ENCODE measurements at places on chromosomes 7 and 10.

DNA sequence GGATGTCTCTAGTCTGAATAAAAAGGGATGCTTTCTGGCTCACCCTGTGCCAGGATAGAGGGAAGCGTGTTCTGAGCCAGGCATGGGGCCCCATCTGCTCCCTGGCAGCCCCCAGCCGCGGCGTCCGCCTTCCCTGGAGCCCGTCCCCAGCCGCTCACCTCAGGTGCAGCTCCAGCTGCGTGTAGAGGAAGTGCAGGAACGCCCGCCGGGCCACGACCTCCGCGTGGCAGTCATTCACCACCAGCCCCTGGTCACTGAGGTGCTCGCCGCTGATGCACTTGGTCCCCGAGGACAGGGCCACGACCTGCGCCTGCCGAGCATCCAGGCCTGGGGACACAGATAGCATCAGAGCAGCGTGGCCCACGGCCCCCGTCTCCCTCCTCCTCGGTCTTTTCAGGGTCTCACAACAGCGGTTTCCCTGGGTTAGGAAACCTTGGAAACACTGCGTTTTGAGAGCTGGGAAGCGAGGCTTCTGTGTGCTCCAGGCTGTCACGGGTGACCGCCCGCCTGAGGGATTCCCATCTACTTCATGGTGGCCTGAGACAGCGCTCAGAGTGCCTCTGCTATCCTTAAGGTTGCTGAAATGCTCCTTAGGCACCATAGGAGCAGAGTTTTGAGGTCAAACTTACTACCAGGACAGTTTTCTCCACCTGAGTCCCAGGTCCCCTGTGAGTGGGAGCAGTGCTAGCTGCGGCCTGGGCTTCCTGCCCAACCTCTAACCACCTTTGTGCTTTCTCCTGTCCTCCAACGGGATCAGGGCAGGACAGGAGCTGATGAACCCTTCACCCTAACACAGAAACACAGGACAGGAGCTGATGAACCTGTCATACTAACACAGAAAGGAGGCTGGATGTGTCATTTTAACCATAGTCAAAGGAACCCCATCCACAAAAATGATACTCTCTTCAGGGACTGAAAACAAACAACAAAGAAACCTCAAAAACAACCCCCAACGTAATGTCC is 186.1 kb downstream of the WDR37 start:
- no peak for DNase-seq

GRCh38 chr7:128167042-128167701 is 73.9 kb upstream of the LEP start:
- peak; percentile 68 for DNase-seq

DNA sequence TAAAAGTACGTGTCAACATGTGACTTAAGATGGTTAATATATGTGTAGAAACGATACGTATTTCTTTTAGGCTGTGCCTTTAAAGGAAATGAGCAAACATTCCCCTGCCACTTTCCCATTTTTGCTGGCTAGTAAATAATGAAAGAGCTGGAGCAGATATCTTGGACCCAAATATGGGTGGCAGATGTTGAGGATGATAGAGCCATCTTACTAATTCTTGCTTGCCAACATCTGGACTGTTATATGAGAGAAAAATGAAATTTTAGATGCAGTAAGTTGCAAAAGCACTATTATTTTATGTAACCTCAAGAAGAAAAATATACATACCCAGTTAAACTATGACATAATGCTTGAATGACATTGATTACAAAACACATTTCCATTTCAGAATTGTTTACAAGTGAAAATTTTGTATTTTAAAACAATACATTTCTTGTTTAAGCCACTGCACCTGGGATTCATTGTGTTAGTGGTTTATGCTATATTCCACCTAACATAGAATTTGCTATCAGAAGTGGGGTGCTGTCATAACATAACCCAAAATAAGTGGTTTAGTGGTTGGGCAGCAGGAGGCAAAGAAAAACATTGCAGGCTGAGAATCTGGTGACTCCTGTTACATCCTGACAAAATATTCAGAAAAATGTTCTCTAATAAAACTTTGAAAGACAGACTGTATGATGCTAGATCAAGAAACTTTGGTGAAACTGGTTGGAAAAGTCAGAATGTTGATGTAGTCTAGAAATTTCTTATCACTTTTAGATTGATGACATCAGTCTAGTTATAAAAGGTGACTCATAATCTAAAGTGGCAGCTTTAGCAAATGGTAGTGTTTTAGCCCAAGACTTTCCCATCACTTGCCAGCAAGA is 305.0 kb downstream of the PTEN start:
- DNase-seq: no peak

GRCh38 chr10:90561666-90562065 is 296.2 kb downstream of the HTR7 start:
- DNase-seq: no peak

- DNase-seq: no peak
Observed at GRCh38 chr7:2475678-2476015, 551 bp downstream of the GRIFIN start.

DNA sequence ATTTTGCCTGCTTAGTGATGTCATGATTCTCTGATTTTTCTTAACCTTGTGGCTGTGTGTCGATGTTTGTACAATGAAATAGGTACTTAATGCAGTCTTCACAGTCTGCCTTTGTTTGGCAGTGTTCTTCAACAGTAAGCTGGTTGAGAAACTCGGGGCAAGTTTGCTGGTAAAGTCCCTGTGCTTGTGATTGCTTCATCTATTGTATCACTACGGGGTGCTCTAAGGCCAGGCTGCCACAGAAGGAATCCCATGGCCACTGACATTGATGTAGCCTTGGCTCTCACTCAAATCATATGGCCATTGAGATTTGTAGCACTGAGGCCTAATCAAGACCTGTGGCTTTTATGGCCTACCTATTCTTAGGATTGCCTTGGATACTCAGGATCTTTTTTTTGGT is 33.5 kb upstream of the PRSS37 start:
- peak; percentile 5 for DNase-seq

GRCh38 chr7:152076324-152076821 is 50.9 kb downstream of the GALNT11 start:
- DNase-seq: peak; percentile 47

GRCh38 chr7:142338633-142339501 is 81.0 kb upstream of the PRSS58 start:
- DNase-seq: peak; percentile 86

- DNase-seq: no peak
Observed at GRCh38 chr7:97578225-97578624, 153.7 kb upstream of the TAC1 start.

DNA sequence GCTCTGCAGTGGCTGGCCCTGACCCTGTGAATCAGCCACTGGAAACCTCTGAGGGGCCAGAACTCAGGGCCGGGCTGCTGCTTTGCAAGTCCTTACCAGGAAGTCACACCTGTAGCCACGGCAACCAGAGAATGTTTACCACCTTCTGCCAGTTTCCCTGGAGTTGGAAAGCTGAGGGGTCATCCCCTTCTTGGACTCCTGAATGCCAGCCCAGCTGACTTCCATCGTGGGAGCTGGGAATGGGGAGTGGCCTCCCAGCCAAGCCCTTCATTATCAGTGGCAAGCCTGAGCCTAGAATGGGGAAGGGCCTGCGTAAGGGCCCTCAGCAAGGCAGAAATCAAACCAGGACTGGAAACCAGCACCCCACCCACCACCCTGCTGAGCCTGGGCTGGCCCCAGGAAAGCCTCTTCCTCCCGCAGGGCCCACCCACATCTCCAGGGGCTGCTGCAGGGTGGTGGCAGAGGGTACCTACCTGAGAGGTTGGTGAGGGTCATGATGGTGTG is 6.5 kb upstream of the CRHR2 start:
- peak; percentile 10 for DNase-seq

DNA sequence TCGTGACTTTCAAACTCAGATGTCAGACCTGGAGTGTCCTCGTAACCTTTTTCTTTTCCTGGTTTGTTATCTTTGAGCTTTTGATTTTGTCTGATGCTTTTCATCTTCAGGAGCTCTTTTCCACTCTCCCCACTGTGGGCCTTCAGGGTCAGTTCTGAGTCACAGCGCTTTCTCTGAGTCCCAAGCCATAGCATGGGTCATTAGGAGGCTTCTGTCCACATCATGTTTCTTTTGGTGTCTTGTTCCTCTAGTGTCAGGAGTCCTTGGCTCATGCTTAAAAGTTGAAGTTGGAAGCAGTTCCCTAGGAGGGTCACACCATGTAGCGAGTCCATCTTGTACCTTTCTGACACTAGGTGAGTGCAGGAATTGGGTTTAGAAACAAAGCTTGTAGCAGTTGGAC is 40.3 kb downstream of the DAGLB start:
- no peak for DNase-seq

DNA sequence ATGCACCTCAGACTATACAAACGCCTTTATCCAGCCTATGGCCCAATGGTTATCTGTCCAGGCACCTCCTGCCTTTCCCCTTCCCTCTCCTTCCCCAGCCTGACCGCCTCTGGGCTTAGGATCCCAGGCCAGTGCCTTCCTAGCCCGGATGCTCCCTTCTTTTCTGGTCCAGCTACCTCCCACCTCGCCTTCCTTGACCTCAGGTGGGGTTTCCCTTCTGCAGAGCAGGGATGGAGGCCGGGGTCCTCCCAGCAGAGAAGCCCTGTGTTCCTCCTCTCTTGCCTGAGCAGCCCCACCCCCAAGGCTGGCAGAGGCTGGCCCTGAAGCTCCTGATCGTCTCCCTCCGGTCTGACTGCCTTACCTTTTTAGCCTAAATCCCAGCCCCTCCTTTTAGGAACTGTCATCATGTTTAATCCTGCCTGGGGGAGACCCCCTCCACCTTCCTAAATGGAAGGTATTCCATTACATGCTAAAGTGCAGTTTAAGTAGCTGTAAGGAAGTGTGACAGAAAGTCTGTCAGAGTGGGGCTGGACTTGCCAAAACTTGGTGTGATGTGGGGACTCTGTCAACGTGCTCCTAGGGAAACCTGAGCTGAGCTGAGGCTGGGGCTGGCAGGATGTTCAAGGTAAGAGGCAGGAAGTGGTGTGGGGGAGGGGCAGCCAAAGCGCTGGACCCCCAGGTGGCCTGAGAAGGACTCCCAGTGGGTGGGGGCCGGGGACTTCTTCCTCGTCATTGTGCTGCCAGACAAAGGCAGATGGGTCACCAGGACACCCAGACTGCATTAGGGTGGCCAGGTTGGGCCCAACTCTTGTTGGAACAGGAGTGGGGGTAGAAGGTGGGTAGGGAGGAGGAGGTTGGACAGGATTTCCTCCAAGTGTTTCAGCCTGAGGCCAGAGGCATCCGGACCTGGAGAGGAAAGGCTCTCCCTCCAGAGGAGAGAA is 39.5 kb downstream of the LBX1 start:
- DNase-seq: no peak

DNA sequence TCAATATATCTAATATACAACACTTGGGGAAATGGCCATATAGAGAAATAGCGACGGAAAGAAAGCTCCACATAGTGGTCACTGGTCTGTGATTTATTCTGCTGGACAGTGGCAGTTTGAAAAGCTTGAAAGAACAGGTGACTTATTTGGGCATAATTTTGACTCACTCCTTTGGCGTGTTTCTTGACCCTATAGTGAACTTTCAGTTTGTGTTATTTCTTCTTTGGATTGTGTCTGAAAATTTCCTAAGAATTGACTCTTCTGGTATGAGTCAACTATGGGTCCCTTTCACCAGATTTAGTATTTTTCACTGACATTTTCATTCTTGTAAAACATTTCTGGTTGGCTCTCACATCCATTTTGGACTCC is 25.8 kb upstream of the IMMP2L start:
- DNase-seq: peak; percentile 33

- DNase-seq: peak; percentile 1
Observed at GRCh38 chr7:141511676-141512396, 39.4 kb upstream of the AGK start.

- no peak for DNase-seq
Observed at GRCh38 chr7:43289826-43290225, 177.4 kb downstream of the HECW1 start.
